ENCODE measurements at places on chromosomes 6 and 20.
A peak's percentile ranks its signal among the peaks of the same experiment; 100 is the strongest.

DNA sequence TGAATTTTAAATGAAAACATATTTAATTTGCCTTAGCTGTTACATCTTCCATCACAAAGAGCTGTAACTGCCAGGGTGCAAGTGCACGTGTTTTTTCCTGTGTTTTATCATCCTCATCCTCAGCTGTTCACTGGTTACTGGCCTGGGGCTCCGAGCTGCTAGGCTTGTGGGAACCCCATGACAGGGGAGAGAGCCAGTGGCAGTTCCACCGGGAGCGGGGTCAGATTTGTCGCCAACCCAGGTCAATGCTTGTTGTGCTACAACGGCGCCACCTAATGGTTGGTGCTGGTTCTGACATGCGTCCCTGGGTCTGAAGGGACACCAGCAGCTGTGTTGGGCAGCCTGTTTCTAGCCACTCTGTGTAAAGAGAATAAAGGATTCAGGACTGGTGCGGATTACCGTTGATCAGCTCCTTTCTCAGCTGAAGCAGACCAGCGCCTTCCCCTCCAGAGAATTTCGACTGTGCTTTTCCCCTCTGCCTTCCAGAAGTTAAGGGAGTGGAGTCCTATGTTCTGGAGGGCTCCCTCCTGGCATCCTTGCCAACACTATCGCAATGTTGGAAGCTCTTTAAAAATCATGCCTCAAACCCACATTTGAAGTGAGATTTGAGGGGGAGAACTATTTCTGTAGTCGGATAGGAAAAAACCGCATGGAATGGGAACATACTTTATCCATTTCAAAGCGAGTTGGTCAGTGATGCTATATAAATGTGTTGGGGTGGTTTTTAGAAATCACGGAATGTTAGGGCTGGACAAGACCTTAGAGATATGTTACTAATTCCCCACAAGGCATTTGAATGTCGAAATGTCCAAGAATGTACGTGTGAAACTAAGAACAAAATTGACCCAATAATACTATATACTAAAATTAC lies 32.1 kb downstream of the SUMO4 start:
- DNase-seq: peak; percentile 95

- no peak for DNase-seq
Observed at GRCh38 chr20:4369798-4370124, 351.9 kb upstream of the PRND start.

DNA sequence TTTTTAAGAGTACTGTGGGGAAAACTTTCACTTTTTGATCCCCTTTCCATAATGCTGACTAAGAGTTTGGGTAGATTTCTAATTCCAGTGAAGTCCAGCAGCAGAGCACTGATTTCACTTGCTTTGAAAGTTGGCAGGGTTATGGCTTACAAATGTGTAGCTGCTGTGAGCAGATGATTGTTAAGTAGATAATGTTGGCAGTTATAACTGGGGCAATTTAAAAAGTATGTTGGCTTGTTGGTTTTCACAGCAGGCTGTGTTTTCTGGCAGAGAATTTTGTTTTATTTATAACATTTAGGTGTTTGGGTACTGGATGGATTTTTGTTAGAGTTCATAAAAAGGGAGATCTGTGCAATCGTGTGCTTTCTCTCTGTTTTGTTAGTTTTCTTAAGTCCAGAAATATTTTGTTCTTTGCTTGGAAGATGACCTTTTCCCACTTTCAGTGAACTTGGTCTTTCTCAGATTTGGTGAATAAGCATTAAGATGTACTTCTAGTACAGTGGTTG lies 31.4 kb downstream of the AFDN start:
- no peak for DNase-seq

GRCh38 chr6:169939554-169940164 lies 188.2 kb downstream of the ERMARD start:
- DNase-seq: no peak

DNA sequence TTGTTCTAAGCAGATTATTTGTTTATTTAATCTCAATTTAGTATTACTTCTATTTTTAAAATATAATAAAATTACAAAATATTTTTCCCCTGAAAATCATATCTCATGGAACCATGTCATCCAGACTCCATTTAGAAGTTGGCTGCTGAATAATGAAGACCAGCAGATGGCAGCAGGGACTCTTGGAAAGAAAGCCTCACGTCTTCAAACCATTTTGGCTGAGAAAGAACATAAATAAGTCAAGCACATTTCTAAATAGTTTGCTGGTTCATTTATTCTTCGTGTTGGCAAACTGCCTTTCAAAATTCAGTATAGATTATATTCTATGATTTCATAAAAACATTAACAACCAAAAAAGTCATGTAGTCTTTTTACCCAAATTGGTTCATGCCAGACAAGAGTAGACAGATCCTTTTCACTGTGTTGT lies 71.7 kb downstream of the RCAN2 start:
- DNase-seq: peak; percentile 30

DNA sequence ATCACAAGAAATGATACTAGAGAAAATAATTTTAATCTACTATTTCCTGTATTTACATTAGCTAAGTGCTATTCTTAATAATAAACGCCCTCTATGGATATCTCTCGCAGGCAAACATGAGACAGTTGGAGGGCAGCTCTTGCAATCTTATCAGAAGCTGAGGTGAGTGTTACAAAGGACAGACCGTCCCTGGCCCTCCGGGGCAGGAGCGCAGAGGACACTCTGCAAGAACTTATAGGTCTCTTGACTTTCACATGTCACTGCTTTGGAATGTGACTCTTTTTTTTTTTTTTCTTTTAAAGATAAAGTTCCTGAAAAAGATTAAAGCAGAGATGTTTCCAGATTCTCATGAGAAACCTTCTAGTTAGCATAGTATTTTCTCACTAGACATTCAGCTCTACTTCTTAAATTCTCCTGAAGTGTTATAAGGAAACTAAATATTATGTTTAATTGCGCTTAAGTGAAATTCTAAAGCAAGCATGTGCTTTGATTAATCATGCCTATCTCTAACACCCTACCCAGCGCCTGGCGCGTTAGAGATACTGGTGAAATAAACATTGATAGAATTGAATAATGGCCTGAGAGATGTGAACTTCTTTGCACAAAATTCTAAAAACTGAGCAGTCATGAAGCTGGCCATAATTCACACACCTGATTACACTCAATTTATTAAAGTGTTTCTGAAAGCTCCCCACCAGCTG lies 57.4 kb downstream of the SYTL3 start:
- DNase-seq: peak; percentile 79

GRCh38 chr6:168148231-168148849 lies 69.3 kb upstream of the FRMD1 start:
- DNase-seq: no peak

All from right cardiac atrium (tissue), 5 donors.